ENCODE measurements at places on chromosomes 7 and 10. TPM values are rescaled to one million over a fixed set of nuclear protein-coding genes. Genes with fewer than 3 reads are reported as not detected.

Gene SPDYE1
- total RNA-seq = not detected

Gene DNAJB12
- 26.4 TPM for total RNA-seq

Gene ABCB1
- 2.8 TPM for total RNA-seq

Gene PCLO
- not detected for total RNA-seq

Gene PTPN20
- not detected for total RNA-seq

Gene PRSS58
- total RNA-seq = not detected

Gene GPR26
- total RNA-seq = not detected

Gene MACC1
- total RNA-seq = 0.39 TPM

Gene BLNK
- total RNA-seq = not detected

Gene DNTT
- total RNA-seq = not detected

Gene ZNF467
- 0.11 TPM for total RNA-seq

Gene MBLAC1
- 4.3 TPM for total RNA-seq
